ENCODE measurements at places on chromosomes 7 and 10.

- DNase-seq = peak; percentile 84
These were observed 83.9 kb downstream of the CXCL12 start for GRCh38 chr10:44300666-44301649.

GRCh38 chr7:132234711-132235110 is 341.6 kb downstream of the PLXNA4 start:
- no peak for DNase-seq

GRCh38 chr10:17038627-17039026 is 91.0 kb downstream of the CUBN start:
- no peak for DNase-seq

DNA sequence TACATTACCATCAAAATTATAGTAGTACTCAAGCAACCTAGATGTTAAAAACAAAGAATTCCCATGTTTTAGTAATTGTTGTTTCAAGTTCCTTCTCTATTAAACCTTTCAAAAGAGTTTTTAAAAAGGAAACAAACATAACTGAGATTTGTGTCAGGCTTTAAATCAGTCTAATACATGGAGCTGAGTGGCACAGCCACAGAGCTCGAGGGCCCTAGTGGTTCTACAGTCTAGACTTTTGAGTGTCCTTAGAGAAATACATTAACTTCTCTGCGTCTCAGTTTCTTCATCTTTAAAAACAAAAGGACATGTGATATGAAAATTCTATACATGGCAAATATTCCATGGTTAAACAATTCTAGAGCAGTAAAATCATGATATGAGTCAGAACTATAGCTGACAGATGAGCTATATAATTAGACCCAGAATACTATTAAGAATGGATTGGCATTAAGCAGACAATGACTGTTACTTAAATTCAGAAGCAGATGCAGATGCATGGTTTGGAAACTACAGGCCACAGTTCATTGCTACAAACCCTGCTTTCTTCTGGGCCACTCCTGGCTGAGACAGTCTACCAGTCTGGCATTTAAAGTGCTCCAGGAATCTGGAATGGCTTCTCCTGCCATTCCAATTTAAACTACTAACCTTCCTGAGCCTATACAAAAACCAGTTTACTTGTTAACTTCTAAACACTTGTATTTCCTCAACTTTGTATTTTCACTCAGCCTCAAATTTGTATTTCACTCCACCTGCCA is 77.4 kb downstream of the EPC1 start:
- no peak for DNase-seq

- DNase-seq = peak; percentile 82
These were observed 41.9 kb downstream of the ENO4 start for GRCh38 chr10:116891208-116891607.

- DNase-seq = no peak
These were observed 45.6 kb downstream of the PDGFA start for GRCh38 chr7:473870-474604.

DNA sequence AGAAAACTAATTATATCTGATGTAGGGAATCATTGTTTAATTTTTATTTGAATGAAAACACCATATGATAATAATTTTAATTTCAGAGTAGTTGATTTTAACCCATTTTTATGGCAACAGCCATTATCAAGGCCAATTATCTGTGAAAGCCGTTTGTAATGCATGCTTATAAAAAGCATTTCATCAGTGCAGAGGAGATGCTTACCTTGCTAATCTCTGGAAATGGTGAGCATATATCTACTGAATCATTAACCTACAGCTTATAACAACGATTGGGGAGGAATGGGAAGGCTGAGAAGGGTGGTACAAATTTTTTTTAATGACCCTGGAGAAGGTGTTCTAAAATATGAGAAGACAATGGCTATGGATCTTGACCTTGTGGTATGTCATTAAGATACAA is 235.6 kb downstream of the DGKB start:
- DNase-seq = no peak

DNA sequence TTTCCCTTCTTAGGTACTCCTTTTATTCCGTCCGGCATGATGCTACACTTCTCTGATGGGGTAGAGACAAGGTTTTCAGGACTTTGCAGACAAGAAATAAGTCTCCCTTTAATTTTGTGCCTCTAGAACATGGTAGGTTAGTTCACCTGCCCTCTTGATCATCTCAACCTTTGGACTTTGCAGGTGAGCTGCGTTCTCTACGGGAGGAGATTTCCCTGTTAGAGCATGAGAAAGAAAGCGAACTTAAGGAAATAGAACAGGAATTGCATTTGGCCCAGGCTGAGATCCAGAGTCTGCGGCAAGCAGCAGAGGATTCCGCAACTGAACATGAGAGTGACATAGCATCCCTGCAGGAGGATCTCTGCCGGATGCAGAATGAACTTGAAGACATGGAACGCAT is 9.2 kb downstream of the CCDC136 start:
- no peak for DNase-seq

- no peak for DNase-seq
These were observed 45.3 kb downstream of the BZW2 start for GRCh38 chr7:16691241-16691640.

Data from RWPE2 (cell line).